Stimulated activated CD8-positive, alpha-beta memory T cell treated with anti-CD3 and anti-CD28 coated beads, Interleukin-2, amount 100 ng/mL, for 1 hour (primary cell): ENCODE measurements at places on chromosomes 6 and 20.

DNA sequence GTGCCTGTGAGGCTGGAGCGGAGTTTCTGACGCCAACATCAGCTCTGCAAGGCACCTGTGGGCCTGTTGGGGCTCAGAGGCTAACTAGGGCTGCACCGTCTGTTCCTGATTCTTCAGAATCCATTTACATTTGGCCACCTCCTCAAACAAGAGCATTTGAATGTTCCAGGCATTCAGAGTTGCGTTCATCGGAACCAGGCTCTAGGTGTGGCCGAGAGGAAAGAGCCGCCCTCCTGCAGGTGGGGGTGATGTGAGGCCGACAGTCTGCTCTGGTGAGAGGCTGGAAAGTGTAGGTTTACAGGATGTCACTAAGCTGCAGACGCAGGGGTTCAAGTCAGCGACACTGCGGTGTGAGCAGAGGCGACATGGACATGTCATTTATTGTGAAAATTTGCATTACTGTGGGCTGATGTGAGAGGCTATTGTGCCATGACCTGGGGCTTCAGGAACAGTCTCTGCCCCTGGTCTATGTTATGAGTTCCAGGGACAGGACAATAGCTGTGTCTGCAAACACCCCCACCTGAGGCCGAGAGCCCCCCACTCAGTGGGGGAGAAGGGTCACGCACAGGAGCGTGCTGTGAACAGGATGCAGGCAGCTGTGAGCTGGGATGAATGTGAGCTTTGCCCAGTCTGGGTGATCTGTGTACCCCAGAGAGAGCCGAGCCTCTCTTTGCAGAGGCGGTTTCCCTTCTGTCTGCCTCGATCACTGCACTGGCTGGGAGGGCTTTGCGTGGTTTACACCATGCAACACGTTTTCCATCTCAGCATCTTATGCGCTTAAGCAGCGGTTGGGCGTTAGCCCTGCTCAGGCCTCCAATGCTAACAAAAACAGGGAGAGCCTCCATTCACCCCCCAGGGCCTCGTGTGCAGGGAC, 21.1 kb downstream of the SLCO4A1 start:
- DNase-seq, result no peak

- DNase-seq, result no peak
These were observed 217.3 kb upstream of the RREB1 start for GRCh38 chr6:6890400-6890858.

DNA sequence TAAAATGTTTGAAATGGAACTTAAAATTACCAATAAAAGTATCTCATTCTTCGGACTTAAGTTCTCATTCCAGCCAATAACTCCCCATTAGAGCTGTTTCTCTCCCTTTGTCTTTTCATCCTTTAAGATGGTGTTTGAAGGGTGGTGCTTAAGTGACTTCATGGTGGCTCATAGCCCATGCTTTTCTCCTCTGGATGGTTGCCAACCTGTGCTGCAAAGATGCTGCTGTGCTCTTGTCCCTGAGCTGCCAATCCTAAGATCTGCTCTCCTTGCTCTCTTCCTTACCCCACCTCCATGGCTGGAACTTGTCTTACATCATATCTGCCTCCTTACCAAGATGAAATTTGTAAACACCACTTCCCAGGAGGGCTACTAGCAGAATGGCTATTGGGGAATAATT, 31.6 kb upstream of the PNRC1 start:
- DNase-seq, result no peak

DNA sequence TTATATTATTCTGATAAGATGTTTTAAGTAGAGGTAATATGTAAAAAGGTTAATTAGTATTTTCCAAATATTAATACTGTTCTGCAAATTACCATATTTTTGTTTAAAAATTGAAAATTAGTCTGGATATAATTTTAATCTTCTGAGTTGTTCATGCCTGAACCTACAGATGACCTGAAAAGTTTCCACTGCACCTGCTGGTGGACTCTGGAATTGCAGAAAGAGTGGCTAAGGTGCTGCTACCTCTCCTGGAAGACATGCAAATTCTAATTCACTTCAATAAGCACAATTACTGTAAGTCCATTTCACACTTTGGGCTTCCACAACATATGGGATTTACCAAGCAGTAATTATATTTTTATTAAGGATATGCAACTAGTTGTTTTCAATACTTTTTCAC, 77.7 kb upstream of the OLIG3 start:
- peak; percentile 24 for DNase-seq

DNA sequence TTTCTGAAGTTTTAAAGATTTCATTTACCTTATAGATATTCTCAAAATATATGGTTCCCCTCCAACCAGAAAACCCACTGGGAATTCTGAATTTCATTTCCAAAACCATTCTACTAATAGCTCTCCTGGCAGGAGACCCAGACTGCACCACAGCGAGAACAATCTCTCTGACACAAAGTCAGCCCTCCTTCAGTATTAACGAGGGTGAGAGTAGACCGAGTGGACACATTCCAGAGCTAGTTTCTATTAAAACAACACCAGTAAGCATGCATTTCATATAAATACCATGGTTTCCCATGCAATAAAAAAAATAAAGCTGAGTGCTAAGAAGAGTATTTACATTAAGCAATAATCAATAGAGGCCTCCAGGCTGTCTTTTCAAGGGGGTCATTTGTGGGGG, 899.6 kb upstream of the SLC35B3 start:
- DNase-seq, result no peak

- no peak for DNase-seq
These were observed 84.9 kb upstream of the ASF1A start for GRCh38 chr6:118808793-118809638.

DNA sequence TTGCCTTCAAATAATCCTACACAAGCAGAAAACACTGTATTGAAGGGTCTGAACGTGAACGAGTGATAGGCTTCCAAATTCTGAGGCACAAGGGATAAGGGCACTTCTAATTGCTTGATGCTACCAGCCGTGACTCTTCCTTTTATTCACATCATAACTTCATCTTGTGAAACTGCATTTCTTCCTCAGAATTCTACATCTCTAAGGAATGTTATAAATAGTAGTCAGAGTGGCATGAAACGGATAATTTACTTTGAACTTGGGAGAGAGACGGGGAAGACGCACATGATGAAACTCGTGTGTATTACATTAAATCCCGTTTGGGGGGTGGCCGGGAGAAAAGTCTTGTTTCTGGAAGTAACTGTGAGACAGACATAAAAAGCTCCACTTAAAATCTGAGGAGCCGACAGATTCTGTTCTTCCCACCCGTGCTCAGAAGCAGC, 754 bp downstream of the HDDC2 start:
- no peak for DNase-seq

- DNase-seq, result no peak
These were observed 93.5 kb downstream of the ESR1 start for GRCh38 chr6:151901009-151901411.

- DNase-seq, result no peak
These were observed 173.4 kb upstream of the MYLIP start for GRCh38 chr6:15955484-15955883.

- DNase-seq, result no peak
These were observed 1082.3 kb upstream of the GJE1 start for GRCh38 chr6:141050471-141050870.

DNA sequence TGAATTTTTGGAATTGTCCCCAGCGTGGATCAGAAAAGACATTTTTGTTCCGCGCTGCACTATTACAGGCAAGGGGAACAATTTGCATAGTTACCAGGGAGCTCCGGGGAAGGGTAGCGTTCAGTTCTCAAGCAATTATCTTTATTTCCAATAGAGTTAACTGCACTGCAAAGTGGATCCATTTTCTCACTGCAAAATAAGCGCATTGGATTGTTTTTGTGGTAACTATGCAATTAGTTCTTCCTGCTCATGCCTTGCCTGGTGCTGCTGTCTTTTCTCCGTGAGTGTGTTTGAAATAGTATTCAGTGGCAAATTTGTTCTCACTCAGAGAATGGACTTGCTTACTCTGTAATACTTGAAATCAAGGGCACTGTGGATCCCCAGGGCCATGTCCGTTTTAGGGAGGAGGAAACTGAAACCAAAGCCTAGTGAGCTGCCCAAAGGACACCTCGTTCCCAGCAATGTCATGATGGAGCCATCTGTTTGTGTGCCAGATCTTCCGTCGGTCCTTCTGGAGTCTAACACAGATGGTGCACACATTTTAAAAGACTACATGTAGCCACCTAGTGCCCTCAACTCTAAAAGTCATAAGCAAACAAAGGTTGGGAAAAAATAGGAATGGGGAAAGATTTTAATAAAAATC, 7.4 kb upstream of the PCK1 start:
- no peak for DNase-seq
